ENCODE measurements at places on chromosomes 6 and 20.

DNA sequence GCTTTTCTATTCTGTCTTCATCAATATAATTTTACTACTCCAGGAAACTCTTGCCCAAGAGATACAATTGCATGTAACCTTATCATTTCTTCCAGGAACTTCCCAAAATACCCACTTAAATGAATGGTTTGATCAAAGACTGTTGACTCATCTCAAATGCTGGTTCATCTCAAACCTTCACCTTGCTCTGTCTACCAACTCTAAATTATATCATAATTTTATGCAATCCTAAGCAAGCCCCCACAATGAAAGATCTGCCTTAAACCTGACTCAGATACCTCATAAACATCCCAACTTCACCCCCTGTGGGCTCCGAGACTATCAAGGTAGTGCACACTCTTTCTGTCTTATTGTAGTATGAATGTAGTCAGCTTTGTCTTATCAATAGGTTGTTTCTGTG, 65.5 kb upstream of the GCM1 start:
- no peak for DNase-seq

- DNase-seq: no peak
These were observed 6.7 kb upstream of the SSTR4 start for GRCh38 chr20:23028392-23028791.

- DNase-seq: no peak
These were observed 32.5 kb upstream of the PRDM1 start for GRCh38 chr6:106053484-106054205.

DNA sequence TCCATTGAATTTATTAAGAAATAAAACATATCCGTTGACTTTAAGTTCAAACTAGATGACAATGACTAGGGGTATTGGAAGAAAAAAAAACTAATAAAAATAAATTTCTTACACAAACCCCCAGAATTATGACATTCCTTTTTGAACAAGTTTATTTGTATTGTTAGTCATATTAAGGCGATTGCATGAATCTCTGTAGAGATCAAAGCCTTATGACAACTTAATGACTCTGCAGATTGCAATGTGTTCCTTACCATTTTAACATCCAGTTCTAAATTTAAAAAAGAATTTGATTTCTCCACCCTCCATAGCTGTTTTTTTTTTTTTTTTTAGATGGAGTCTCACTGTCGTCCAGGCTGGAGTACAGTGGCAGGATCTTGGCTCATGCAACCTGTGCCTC, 189.8 kb upstream of the CEP162 start:
- peak; percentile 23 for DNase-seq

GRCh38 chr6:111871207-111871606, 2.0 kb downstream of the FYN start:
- no peak for DNase-seq

- DNase-seq: no peak
These were observed 1.5 kb downstream of the ROMO1 start for GRCh38 chr20:35700625-35701148.

DNA sequence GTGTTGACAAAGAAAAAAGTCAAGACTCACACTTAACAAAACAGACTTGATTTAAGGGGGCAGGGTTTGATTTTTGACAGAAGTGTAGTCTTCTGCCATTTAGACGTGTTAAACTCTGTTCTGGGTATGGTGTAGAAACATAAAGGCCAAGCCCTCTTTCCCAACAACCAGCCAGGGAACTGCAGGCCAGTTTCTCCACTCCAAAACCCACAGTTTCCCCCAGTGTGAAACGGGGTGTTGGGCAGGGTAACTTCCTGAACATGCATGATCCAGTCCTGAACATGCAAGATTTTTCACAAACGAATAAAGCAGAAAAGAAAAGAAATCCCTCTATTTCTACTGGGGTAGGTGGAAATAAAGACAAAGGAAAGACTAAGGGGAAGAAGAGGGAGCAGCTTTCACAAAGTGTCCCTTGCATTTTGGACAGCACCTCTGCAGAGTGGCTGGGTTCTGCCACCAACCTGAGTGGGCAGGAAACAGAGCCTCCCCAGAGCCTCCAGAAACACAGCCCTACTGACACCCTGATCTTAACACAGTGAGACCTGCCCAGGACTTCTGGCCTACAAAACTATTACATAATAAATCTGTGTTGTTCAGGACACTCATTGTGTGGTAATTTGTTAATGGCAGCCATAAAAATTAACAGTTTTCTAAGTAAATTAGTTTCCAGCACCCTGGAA, 7.5 kb downstream of the APMAP start:
- no peak for DNase-seq

GRCh38 chr20:6231556-6231955, 108.7 kb upstream of the FERMT1 start:
- no peak for DNase-seq

GRCh38 chr6:128491610-128492206, 28.7 kb downstream of the PTPRK start:
- no peak for DNase-seq

- no peak for DNase-seq
These were observed 146.5 kb upstream of the ZNF217 start for GRCh38 chr20:53739799-53740785.

DNA sequence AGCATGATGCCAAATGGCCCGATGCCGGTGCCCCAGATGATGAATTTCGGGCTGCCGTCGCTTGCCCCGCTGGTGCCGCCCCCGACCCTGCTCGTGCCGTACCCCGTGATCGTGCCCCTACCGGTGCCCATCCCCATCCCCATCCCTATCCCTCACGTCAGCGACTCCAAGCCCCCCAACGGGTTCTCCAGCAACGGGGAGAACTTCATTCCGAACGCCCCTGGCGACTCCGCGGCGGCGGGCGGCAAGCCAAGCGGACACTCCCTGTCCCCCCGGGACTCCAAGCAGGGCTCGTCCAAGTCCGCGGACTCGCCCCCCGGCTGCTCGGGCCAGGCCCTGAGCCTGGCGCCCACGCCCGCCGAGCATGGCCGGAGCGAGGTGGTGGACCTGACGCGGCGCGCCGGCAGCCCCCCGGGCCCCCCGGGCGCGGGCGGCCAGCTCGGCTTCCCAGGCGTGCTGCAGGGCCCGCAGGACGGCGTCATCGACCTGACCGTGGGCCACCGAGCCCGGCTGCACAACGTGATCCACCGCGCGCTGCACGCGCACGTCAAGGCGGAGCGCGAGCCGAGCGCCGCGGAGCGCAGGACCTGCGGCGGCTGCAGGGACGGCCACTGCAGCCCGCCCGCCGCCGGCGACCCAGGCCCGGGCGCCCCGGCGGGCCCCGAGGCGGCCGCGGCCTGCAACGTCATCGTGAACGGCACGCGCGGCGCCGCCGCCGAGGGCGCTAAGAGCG, 144.6 kb downstream of the SOBP start:
- no peak for DNase-seq

- DNase-seq: no peak
These were observed 39.6 kb upstream of the CMTR1 start for GRCh38 chr6:37393381-37393929.

DNA sequence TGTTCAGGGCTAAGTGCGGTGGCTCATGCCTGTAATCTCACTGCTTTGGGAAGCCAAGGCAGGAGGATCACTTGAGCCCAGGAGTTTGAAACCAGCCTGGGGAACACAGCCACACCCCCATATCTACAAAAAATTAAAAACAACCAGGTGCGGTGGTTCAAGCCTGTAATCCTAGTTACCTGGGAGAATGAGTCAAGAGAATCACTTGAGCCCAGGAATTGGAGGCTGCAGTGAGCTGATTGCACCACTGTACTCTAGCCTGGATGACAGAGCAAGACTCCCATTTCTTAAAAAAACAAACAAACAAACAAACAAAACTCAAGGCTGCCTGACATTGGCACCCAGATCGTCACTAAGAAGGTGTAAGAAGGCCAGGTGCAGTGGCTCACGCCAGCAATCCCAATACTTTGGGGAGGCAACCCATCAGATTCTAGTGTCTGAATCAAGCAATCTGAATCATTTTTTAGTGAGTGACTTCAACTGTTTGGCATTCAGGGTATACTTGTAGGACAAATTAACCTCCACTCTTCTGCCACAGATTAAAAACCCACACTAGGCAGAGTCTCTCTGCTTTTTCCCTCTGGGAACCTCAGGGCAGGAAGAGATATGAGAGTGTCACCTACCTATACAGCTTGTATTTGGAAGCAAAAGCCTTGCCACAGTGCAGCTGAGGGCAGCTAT, 6.1 kb downstream of the PLAGL2 start:
- DNase-seq: no peak

DNA sequence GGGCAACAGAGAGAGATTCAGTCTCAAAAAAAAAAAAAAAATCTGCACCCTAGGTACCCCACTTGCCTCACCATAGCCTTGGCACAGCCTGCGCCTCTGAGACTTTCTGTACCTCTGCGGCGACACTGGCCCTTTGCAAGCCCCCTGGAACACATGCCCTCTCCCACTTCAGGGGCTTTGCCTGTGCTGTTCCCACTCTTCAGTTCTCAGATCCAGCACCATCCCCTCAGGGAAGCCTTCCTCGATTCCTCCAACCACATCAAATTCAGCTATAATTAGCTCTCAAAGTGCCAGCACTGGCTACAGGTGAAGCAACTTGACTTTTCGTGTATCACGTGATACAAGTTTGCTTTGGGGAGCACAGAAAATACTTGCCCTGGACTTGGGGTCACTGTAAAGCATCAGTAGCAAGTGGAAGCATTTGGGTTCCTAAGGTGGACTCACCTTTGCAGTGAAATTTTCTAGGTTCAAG, 2.1 kb upstream of the UBE2V1 start:
- DNase-seq: no peak

GRCh38 chr20:38725148-38725901, 1.0 kb downstream of the SLC32A1 start:
- DNase-seq: no peak

GRCh38 chr6:71537717-71538116, 249.1 kb downstream of the OGFRL1 start:
- no peak for DNase-seq

DNA sequence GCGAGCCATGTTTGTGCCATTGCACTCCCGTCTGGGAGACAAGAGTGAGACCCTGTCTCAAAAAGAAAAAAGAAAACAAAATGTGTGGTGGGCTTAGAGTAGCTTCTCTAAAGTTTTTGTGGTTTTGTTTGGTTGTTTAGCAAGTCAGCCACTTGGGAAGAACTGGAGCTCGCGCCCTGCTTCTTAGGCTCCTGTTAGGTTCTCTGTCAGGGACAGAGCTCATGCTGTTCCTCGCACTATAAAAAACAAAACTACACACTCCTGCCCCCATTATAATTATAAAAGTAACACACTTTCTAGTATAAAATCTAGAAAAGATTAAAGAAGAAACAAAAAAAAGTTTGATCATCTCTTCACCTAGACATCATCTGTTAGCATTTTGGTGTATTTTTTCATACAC, 33.0 kb downstream of the GMPR start:
- no peak for DNase-seq

GRCh38 chr20:5215672-5216304, 89.0 kb downstream of the CDS2 start:
- DNase-seq: peak; percentile 22

GRCh38 chr6:52598123-52598823, 21.4 kb upstream of the TRAM2 start:
- no peak for DNase-seq

GRCh38 chr6:14278446-14278845, 160.9 kb downstream of the CD83 start:
- DNase-seq: no peak

GRCh38 chr6:105301072-105301503, 101.8 kb downstream of the PREP start:
- DNase-seq: no peak

DNA sequence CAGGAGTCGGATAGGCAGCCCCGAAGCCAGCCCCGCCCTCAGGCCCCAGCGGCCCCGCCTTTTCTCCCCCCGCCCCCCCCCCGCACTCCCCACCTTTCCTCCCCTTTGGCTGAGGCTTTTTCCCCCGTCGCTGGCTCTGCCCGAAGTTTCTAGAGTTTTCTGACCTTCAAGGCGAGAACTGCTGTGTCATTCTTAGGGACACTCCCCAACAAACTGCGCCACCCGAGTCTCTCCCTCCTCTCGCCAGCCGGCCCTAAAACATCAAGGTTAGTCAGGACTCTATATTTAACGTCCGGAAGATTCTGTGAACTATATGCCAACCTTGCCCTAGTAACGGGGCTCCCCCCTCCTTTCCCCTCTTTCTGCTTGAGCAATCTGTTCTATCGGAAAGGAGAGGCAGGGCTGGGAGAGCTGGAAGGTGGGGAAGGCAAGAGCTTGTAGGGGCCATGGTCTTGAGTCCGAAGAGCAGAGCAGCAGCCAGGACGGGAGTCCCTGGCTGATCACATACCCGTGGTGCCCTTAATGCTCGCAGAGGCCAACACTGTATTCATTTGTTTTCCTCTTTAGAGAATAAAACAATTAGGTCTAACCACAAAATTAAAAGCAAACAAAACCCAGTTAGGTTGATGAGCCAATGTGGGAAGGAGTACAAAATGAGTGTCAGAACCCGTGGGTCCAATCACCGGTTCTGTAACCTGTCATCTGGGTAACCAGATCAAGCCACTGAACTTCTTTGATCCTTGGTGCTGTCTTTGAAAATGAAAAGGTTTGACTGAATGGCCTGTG, 5.3 kb upstream of the HSPA1B start:
- DNase-seq: no peak

GRCh38 chr20:25484224-25484846, 76.9 kb downstream of the GINS1 start:
- DNase-seq: no peak

- DNase-seq: no peak
These were observed 42.2 kb downstream of the FLRT3 start for GRCh38 chr20:14295238-14295637.

GRCh38 chr6:94683409-94683808, 893.9 kb upstream of the MANEA start:
- DNase-seq: no peak

- DNase-seq: no peak
These were observed 25.8 kb upstream of the MTRF1L start for GRCh38 chr6:153028286-153028685.

DNA sequence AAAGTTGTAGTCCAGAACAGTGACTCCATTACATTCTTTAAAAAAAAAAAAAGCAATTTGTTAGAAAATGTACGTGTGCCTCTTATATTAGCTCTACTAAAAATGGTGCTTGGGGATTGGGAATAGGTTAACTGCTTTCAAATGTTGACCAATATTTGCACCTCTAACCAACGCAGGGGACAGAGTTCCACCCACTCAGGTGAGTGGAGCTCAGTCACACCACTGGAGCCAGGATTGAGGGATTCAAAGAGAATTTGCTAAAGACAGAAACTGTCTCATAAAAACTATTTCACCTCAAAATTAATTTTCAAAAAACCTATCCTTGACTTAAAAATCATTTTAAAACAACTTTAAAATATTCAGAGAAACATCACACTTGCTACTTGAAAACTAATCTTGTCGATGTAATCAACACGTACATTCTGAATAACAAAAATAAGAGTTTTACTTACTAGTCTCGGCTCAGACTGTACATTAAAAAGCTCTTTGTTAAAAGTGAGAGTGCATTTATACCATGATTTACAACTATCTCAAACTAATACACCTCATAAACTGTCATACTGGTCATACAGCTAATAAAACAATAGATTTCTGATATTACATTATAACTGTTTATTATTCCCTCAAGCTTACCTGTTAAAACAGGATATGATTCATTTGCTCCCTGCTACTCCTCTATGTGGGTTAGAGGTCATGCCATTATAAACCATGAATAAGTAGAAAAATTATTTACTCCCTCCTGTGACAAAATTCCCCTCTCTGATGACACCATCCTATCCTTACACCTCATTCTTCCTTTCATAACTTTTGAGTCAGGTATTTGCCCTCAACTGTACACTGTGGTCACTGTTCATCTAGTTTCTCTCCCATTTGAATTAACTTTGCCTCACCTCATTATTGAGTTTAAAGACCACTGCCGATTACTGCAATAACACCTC, 88.6 kb downstream of the PDE10A start:
- no peak for DNase-seq

GRCh38 chr6:108156180-108156937, 9.5 kb upstream of the NR2E1 start:
- DNase-seq: no peak

Data from BJ (cell line).